ENCODE measurements at places on chromosomes 16 and 17.
A peak's percentile ranks its signal among the peaks of the same experiment; 100 is the strongest.

DNA sequence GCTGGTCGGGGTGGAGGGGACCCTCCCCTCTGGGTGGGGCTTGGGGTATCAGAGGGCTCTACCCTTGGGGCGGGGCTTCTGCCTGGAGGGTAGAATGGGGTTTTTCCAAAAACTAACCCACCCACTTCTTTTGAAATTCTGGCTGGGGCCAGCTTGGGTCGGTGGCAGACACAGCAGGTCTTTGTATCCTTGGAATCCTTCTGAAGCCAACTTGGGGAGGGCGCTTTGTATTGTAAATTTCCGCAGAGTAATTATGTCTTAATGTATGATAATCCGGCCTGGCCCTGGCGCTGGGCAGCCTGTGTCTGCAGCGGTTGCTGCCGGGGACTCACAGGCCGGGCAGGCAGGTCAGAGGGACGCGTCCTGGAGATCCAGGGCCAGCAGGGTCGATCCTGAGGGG lies 33.9 kb upstream of the GSE1 start:
- no peak for DNase-seq

DNA sequence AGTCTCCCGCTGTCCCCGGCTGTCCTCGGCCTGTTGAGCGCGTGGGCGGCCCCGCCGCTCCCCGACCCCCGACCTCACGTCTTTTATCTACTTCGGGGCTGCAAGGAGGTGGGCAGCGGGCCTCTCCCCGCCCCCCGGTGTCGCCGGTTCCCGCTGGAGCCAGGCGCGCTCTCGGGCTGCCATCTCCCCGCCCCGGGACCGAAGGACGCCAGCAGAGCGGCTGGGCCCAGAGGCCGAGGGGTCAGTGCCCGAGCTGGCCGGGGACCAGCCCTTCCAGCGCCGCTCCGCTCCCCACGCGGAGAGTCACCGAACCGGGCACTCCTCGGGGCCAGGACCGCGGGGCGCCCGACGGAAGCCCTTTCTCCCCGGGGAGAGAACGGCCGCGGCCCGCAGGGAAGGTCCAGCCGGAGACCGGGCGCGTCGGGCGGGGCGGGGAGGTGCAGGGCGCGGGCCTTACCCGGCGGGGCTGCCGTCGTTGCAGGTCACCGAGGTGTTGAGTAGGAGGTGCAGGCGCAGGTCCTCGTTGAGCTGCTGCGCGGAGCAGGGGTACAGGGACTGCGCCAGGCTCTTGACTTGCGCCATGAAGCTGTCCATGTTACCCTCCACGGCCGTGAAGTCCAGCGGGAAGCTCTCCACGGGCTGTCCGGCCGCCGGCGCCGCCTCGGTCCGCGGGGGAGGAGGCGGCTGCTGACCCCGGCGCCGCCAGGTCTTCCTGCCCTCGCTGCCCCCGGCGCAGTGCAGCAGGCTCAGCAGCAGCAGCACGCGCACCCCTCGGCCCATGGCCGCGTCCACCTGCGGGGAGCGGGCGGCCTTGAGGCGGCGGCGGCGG lies 643 bp downstream of the NOTUM start:
- DNase-seq, result no peak

- DNase-seq, result peak; percentile 74
These were observed 945 bp downstream of the SGSH start for GRCh38 chr17:80219013-80219762.

GRCh38 chr16:23500862-23501225 lies 9.4 kb downstream of the GGA2 start:
- DNase-seq, result no peak

DNA sequence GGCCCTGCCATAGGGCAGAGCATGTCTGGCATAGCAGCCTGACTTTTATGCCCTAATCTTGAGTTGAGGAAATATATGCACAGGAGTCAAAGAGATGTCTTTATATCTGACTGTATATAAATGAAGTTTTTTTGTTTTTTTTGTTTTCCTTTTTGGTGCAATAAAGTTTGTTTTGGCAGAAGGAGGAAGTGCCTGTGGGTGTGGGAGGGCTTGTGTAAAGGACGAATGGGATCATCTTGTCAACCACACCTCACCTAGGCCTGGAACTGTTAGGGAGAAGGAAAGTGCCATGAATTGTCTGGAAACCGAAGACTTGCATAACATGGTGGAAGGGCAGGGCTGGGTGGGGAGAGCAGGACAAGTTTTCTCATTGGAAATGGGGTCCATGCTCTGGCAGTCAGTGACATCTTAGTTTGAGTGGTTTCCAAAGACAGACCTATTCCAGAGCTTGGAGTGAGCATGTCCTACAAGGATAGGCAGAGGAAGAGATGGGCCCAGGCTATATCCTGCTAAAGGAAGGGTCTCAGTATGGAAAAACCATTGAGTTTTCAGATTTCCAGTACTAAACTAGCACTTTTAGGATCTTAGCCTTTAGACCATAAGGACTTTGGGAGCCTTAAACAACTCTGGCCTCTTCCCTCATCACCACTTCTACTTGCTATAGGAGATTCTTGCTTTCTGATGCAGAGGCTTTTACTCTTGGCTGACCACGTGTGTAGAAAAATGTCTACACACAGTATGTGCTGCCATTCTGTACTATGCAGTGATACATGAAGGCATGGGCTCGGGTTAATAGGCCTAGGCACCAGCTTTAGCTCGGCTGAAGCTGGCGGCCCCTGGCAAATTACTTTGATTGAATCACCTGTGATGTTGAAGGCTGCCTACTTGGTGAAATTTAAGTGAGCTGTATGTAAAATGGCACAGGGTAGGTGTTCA lies 15.5 kb downstream of the SNF8 start:
- no peak for DNase-seq

GRCh38 chr16:86798247-86799041 lies 220.1 kb downstream of the FOXL1 start:
- DNase-seq, result no peak

DNA sequence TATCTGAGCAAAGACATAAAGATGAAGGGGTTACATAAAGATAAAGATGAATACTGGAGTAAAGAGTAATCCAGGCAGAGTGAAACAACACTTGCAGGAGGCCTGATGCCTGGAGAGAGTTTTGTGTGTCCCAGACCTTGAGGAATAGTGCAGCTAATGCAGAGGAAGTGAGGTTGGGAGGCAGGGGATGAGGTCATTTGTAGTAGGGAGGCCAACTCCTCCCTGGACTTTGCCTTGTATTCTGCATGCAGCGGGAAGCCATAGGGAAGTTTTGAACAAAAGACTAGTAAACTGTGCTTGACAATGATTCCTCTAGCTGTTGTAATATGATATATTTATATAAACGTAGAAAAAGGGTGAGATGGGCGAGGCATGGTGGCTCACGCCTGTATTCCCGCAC lies 356.6 kb downstream of the KCNJ2 start:
- DNase-seq, result no peak

- DNase-seq, result no peak
These were observed 4.0 kb upstream of the KAT8 start for GRCh38 chr16:31113121-31114120.

DNA sequence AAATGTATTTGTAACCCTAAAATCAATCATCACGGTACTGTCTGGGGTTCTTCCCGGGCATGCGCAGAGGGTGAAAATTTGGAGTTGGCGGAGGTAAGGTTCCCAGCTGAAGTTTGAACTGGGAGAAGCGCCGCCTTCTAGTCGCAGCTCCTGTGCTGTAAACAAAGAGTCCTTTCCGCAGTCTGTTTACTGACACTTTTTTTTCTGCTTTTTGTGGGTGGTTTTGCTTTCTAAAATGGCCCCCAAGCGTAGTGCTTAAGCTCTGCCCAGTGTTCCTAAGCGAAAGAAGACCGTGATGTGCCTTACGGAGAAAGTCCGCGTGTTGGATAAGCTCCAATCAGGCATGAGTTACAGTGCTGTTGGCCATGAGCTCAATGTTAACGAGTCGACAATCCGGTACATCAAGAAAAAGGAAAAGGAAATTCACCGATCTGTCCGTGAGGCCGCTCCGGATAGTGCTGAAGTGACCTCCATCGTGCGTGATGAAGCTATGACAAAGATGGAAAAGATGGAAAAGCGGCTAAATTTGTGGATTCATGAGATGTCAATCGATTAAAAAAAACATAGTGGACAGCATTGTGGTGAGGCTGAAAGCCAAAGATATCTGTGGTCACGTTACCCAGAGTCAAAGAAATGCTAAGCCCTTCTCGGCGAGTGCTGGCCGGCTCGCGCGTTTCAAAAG lies 570 bp upstream of the CFDP1 start:
- DNase-seq, result peak; percentile 82

GRCh38 chr17:66755101-66755943 lies 79.6 kb upstream of the CACNG5 start:
- DNase-seq, result no peak

- DNase-seq, result no peak
These were observed 7.9 kb upstream of the SLFN14 start for GRCh38 chr17:35568561-35568960.

GRCh38 chr16:3189869-3190268 lies 1.9 kb downstream of the OR1F1 start:
- DNase-seq, result no peak

GRCh38 chr17:71202449-71202848 lies 918.4 kb upstream of the SOX9 start:
- DNase-seq, result no peak

GRCh38 chr17:58382108-58382871 lies 30.3 kb upstream of the SUPT4H1 start:
- no peak for DNase-seq

DNA sequence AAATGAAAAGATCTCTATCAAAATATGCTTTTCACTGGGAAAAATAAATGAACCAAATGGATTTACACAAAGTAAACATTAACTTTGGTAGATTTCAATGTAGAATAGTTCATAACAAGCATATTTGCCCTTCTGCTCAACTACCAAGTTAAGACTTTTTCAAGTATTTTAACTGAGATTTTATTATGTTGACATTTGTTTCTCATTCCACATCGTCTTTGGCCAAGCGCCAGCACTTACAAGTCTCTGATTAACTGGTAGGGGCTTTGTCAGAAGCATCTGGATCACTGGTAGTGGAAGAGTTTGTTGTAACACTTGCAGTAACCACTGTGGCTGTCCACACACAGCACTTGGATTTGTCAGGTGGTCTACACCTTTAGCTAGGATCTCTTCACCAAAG lies 22.9 kb downstream of the SLFN12L start:
- no peak for DNase-seq

GRCh38 chr17:75334723-75335122 lies 45.5 kb upstream of the SLC25A19 start:
- DNase-seq, result no peak

DNA sequence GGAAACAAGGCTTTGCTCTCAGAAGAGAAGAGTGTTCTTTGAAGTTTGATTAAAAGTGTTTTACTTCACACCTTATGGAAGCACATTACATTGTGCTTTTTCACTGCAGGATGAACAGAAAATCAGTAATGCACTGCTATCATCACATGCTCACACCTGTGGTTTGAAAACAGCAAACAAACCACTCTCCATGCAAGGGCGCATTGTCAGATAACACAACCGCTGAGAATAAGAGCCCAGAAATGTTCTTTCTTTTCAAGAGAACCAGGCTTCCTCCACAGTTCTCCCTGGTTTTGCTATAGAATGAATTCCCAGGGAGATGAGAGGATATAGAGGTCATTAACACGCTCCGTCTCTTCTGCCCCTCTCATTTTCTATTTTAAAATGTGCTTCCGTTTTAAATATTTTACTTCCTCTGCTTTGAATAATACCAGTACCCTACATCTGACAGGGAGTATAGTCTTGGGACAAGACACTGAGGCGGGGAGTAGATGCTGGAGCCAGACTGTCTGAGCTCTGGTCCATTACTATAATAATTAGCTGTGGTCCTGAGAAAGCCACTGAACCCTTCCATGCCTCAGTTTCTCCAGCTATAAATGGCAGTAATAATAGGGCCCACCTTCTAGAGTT lies 71.6 kb downstream of the CDK5R1 start:
- no peak for DNase-seq

GRCh38 chr17:74758848-74759168 lies 10.4 kb downstream of the NHERF1 start:
- DNase-seq, result no peak

DNA sequence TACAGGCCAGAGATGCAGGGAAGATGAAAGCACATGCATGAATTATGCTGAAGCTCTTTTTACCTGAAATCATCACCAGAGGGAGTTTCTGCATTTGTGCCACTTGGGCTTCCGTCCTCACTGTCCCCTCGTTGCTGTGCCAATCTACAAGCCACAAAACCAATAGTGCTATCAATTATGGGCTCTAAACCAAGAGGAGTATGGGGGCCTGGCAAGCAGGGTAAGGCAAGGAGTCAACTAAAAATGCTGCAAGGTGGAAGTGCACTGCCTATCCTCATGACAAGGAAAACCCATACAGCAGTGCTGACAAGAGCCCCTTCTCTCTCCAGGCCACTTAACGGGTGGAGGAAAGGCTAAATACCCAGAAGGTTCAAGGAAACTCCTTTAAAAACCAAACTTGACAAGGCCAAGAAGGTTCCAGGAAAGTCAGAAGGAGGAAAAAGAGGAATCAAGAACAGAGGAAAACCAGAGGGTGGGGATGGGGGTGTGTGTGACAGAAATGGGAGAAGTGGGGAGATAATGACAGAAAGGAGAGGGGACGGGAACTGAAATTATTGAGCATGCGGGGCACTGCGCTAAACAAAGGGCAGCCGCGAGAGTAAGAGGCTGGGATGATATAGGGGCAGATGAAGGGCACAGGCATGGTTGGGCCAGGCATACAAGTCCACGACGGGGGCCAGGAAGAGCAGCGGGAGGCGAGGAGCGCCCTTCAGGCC lies 674 bp downstream of the C17orf75 start:
- no peak for DNase-seq

- DNase-seq, result no peak
These were observed 157.5 kb downstream of the ANKFN1 start for GRCh38 chr17:56310782-56311181.

- no peak for DNase-seq
These were observed at the start of gene CETP for GRCh38 chr16:56961851-56962281. CETP (plus strand) TSS chr16:56961950; CDS start chr16:56961980, 30 bp downstream.

DNA sequence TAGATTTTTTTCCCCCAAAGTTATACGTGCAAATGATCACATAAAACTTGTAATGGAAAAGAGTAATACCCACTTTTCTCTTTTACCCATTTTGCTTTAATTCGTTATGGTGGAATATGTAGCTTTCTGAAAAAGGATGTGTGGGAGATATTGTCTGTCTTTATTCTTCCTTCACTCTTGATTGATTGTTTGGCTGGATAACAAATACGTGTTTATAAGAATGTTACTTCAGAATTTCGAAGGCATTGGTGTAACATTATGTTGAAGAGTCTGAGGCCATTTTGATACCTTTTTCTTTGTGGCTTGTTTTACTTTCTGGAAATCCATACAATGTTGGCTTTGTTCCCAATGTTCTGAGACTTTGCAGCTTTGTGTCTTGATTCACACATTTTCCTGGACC lies 71.4 kb downstream of the BCAS3 start:
- no peak for DNase-seq

GRCh38 chr16:79329166-79329521 lies 271.4 kb downstream of the MAF start:
- no peak for DNase-seq

- DNase-seq, result no peak
These were observed 85.8 kb upstream of the SEC14L1 start for GRCh38 chr17:77054936-77055335.

Data from AG09319 (cell line).